ENCODE measurements at places on chromosomes 6 and 20.

DNA sequence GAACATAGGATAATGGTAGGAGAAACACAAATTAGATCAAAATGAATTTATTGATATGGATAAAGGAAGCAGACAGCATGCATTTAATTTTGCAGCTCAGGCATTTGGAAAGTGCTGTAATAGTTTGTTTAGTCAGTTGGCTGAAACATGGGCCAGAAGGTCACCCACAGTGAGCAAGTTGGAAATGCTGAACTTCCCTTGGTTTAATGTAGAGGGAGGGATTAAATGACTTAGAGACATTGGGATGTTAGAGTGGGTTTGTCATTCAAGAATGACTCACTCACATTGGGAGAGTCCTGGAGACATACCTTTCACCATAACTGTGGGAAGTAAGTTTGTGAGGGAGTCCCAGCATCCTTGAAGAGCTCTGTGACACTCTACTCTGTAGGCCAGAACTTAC lies 231.5 kb upstream of the PLCB4 start:
- no peaks in the 10 kb centered on the region for H3K36me3 ChIP-seq
- H3K27ac ChIP-seq: no peak overlapping the region
- H3K4me1 ChIP-seq: no peaks in the 10 kb centered on the region

DNA sequence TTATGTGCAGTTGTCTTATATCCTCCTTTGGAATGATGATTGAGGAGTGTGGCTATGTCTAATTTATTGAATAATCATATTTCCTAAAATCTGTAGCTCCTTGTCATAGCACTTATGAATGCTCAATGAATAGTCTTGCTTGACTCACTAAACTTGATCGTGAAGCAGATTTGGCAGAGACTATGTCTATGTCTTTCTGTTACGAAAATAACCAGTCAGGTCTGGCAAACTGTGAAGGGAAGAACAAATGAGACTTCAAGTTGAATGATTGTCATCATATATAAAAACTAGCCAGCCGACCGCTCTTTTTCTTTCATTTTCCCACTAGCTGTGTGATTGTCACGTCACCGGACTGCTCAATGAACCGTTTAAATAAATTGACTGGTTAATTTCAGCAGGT lies 1303.9 kb upstream of the GJE1 start:
- H3K36me3 ChIP-seq: no peaks in the 10 kb centered on the region
- no peaks in the 10 kb centered on the region for H3K4me1 ChIP-seq
- H3K27ac ChIP-seq: no peak overlapping the region
- H3K4me3 ChIP-seq: no peak overlapping the region

GRCh38 chr6:73030257-73030656 lies 195.0 kb downstream of the KHDC1L start:
- H3K27ac ChIP-seq: no peak overlapping the region
- no peaks in the 10 kb centered on the region for H3K36me3 ChIP-seq
- DNase-seq: no peak
- peaks cover 2% of the 10 kb centered on the region for H3K4me1 ChIP-seq
- no peaks in the 10 kb centered on the region for H3K27me3 ChIP-seq

DNA sequence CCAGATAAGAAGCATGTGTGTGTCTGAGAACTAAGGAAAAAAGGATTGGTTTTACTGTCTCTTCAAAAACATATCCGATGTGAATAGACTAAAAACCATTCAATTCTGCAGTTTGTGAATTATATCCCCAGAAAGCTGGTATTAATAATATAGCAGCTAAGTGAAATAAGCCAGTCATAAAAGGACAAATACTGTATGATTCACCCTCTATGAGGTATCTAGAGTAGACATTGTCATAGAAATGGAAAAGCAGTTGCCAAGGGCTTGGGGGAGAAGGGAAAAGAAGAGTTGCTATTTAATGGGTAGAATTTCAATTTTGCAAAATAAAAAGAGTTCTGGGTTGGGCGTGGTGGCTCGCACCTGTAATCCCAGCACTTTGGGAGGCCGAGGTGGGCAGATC lies 137.5 kb downstream of the ATXN1 start:
- DNase-seq: no peak
- no peak overlapping the region for H3K27ac ChIP-seq
- no peaks in the 10 kb centered on the region for H3K27me3 ChIP-seq

- DNase-seq: no peak
- no peaks in the 10 kb centered on the region for H3K4me1 ChIP-seq
- H3K27me3 ChIP-seq: peaks cover 8% of the 10 kb centered on the region
- H3K36me3 ChIP-seq: no peaks in the 10 kb centered on the region
- H3K27ac ChIP-seq: no peak overlapping the region
Measured at GRCh38 chr20:48066246-48066645, 281.0 kb upstream of the SULF2 start.

DNA sequence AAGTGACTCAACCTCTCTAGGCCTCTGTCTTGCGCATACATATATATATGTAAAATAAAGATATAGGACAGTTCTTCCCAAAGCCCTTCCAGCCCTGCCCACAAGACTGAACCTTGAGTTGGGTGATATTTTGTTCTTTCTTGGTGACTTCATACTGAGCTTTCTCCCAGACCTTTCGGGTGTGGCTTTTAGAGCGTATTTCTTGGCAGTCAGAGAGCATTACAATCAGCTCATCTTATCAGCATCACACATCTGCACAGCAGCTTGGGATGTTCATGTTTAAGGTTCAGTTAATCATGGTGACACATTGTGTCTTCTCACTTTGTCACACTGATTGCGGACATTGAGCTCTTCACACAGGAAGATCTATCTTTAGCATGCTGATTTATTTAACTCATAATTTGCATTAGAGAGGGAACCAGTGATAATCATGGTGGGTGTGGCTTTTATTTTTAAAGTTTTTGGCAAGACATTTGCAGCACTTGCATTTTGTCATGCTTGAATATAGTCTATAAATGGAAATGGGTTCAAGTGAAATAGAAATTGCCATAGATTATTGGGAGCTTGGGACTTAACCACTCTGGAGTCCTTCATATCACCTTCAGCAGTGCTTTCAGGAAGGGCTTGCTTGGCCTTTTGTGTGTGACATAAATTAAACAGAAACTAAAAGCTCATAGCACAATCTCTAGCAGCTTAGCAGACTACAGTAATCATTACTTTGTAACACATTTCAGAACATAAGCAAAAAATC lies 8.3 kb downstream of the KIF3B start:
- peaks cover 36% of the 10 kb centered on the region for H3K4me1 ChIP-seq
- peaks cover 22% of the 10 kb centered on the region for H3K36me3 ChIP-seq
- no peak for DNase-seq
- H3K27ac ChIP-seq: peak overlapping the region; percentile 89
- peak overlapping the region; percentile 73 for H3K4me3 ChIP-seq

DNA sequence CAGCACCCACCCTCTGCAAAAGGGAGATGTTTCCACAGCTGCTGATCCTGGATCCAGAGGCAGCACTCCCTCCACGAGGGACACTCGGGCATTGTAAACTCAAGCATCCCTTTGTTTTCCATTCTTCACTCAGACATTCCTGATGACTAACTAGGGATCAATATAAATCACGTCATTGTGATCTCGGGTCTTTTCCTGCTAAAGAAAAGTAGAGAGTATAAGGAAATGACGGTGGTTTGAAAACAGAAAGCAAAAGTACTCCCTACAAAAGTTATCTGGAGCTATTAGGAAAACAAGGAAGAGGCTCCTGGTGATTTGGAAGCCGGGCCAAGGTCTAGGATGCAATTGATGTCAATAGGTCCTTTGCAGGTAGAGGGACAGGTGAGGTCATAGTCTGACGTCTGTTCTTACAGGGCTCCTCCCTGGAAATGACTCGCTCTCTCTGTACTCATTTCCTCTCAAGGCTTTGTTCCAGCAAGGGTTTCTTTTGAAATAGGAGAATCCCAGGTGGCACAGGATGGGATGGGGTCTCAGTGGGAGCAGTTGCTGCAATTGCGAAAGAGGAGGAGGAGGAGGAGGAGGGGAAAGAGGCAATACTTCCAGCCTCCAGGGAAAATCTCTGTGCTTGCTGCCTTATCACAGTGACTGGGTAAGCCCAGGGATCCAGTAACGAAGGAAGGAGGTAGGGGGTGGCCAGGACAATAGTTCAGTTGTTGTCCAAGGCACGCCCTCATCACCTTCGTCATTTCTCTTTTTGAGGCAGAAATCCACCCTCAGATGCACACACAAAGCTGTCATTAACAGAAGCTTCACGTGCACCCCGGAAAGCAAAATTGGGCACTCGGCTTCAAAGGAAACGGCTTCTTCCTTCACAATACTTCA lies 222.8 kb downstream of the LY86 start:
- H3K27me3 ChIP-seq: peaks cover 15% of the 10 kb centered on the region
- DNase-seq: no peak
- H3K4me1 ChIP-seq: peaks cover 23% of the 10 kb centered on the region

DNA sequence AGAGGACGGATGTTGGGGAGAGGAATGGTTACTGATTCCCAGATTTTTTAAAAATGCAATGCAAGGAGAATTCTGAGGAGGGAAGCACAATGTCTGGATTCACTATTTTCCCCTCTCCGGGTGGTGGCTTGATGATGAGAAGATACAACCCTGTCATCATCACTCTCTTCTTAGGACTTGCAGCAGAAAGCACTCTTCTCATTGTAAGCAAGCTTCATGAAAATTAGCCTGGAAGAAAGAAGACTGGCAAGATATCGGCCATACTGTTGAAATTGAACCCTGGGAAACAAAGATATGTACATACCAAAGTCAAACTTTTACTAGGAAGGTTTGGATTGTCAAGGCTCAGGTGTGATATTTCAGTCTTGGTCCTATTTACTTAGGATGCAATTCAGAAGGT lies 195.7 kb downstream of the EDN1 start:
- DNase-seq: no peak
- H3K27me3 ChIP-seq: no peaks in the 10 kb centered on the region
- no peaks in the 10 kb centered on the region for H3K36me3 ChIP-seq
- H3K4me3 ChIP-seq: no peak overlapping the region

- no peaks in the 10 kb centered on the region for H3K36me3 ChIP-seq
- H3K27ac ChIP-seq: no peak overlapping the region
- DNase-seq: no peak
- peaks cover 4% of the 10 kb centered on the region for H3K4me1 ChIP-seq
Measured at GRCh38 chr6:36650848-36651478, 27.6 kb upstream of the CDKN1A start.

DNA sequence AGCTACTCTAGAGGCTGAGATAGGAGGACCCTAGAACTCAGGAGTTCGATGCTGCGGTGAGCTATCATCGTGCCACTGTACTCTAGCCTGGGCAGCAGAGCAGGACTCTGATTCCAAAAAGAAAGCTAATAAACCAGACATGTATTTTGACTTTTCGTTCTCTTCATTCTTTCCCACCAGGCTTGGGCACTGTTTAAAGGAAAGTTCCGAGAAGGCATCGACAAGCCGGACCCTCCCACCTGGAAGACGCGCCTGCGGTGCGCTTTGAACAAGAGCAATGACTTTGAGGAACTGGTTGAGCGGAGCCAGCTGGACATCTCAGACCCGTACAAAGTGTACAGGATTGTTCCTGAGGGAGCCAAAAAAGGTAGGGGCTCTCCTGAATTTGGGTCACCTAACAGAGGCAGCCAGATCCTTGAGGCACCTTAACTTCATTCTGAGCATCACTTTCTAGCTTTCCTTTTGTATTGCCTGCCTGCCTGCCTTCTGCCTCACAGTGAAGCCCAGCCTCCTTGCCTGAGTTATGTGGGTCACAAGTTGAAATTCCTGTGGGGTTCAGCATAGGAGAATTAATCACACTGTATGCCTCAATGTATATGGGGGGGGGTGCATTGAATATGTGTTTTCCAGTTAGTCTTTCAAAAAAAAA lies 3.2 kb downstream of the IRF4 start:
- no peaks in the 10 kb centered on the region for H3K27me3 ChIP-seq
- peaks cover 61% of the 10 kb centered on the region for H3K4me1 ChIP-seq
- H3K36me3 ChIP-seq: peaks cover 40% of the 10 kb centered on the region
- peak overlapping the region; percentile 14 for H3K27ac ChIP-seq

Measured in activated naive CD8-positive, alpha-beta T cell treated with anti-CD3 and anti-CD28 coated beads, Interleukin-2, amount 10 ng/mL, durations not matched to agents 7 days and 5 days (primary cell).